ENCODE measurements at places on chromosomes 2 and 18. TPM values are rescaled to one million over a fixed set of nuclear protein-coding genes. Genes with fewer than 3 reads are reported as not detected.

DPYSL5 gene
- total RNA-seq, result not detected

SLC30A3 gene
- not detected for total RNA-seq

ITPRID2 gene
- total RNA-seq, result 119 TPM

SLC5A7 gene
- not detected for total RNA-seq

CFC1 gene
- not detected for total RNA-seq

TLX2 gene
- not detected for total RNA-seq

AQP12A gene
- not detected for total RNA-seq

MREG gene
- 5.7 TPM for total RNA-seq

All from mesenteric fat pad (tissue), 1 donor.